ENCODE measurements at places on chromosomes 4 and X. TPM values are rescaled to one million over a fixed set of nuclear protein-coding genes. Genes with fewer than 3 reads are reported as not detected.

GRCh38 chr4:32061916-32062315 lies 1341.7 kb downstream of the PCDH7 start:
- peak; percentile 29 for DNase-seq

Gene RAB41
- not detected for total RNA-seq

Gene FGD1
- 1.7 TPM for total RNA-seq

Gene DCLK2
- under 0.01 TPM for total RNA-seq

DNA sequence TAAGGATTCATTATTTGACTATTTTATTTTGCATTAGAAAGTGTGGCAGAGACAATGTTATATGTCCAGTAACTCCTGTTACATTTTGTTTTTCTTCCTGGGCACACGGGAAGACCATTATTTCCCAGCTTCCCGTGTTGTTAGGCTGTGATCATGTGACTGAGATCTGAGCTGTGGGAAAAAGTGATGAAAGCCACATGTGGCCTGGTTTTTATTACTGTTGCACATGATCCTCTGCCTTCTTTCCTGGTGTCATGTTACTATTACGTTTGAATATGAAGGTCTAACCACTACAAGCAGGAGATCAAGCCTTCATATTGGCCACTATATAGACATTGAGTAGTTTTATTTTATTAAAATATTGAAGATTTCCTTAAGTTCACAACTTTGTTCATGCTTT lies 28.2 kb upstream of the MID1 start:
- DNase-seq: no peak

DNA sequence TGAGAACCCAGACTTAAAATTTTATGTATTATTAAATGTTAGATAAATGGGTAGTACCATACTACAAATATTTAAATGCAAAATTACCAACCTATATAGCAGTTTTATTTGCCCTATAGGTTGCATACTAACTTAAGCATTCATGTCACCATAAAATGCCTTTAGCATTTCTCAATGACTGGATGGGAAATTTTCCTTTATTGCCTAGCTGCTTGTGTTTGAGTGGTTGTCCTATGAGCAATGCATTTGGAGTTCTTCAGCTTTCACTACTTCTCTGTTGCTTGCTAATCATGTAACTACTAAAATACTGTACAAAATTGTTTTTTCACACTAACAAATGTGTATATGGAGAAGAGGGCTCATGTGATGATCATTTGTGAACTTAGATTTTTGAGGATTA lies 44.2 kb upstream of the CEP135 start:
- no peak for DNase-seq

Gene CCSER1
- total RNA-seq: 10.9 TPM

DNA sequence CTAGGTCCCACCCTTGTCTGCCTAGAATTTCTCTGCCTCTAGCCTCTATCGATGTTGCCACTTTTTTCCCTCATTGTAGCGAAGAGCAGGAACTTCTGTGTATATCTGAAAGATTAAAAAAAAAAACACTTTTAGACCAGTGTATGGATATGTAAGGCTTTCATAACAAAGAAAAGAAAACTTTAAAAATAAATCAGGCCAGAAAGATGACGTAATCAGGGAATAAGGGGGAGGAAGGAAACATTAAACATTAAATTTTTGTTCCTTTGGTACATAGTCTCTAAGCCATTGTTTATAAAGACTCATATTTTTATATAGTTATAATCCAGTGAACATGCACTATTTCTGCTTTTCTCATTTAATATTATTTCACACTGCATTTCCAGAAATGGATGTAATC lies 26.2 kb upstream of the FTHL17 start:
- no peak for DNase-seq

GRCh38 chr4:76850010-76850441 lies 47.9 kb downstream of the SOWAHB start:
- DNase-seq: peak; percentile 98

DNA sequence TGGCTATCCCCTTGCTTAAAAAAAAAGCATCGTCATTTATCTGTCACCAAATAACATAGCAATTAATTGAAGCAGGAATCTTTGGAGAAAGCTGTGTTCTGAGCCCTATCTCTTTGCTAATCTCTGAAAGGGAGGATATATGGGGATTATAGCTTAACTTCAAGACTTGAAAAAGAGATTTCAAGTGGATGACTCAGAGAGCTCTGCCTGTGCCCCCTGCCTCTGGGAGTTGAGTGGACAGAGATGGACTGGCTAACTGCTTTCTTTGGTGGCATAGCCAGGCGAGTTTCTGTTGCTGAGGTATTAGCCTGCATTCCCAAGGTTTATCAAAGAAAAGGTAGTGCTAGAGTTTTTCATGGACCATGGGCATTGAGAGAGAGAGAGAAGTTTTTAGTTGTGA lies 91.6 kb downstream of the DDIT4L start:
- DNase-seq: no peak

Gene SMR3B
- not detected for total RNA-seq

Gene PDGFC
- 52.2 TPM for total RNA-seq

- no peak for DNase-seq
These were observed 17.3 kb upstream of the TMEM192 start for GRCh38 chr4:165129924-165130323.

Gene CXCL13
- not detected for total RNA-seq

- no peak for DNase-seq
These were observed 10.9 kb upstream of the BBS7 start for GRCh38 chr4:121881158-121881557.

Gene NUDT9
- 19.0 TPM for total RNA-seq

- peak; percentile 71 for DNase-seq
These were observed 46.7 kb downstream of the C4orf46 start for GRCh38 chr4:158624889-158625478.

Gene ATP11C
- 10.0 TPM for total RNA-seq

Gene KIT
- total RNA-seq: under 0.01 TPM

DNA sequence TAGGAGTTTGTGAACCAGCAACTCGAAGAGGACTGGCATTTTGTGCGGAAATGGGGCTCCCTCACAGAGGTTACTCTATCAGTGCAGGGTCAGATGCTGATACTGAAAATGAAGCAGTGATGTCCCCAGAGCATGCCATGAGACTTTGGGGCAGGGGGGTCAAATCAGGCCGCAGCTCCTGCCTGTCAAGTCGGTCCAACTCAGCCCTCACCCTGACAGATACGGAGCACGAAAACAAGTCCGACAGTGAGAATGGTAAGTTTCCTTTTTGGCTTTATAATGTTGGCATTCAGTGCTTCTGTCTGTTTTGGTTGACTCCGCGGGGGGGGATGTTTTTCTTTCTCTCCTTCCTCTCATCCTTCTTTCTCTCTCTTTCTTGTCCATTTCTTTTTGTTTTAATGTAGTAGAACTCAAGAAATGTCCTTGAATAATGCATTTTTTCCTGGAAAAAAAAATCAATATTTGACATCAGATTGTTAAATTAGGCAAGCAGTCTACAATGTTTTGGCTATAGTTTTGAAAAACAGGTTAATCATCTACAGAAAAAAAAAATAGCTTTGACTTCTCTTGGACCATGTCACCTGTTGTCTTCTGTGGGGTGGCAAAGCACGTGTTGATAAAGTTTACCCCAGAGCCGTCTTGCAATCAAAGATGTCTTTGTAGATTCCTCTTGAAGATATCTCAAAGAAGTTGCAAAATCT lies 103.6 kb downstream of the TENM3 start:
- no peak for DNase-seq

GRCh38 chr4:111512081-111512783 lies 633.0 kb upstream of the FAM241A start:
- DNase-seq: peak; percentile 80

Gene PGAM4
- not detected for total RNA-seq
